ENCODE measurements at places on chromosomes 2 and 18. TPM values are rescaled to one million over a fixed set of nuclear protein-coding genes. Genes with fewer than 3 reads are reported as not detected.

Gene C2orf66
- total RNA-seq = 0.26 TPM

Gene HRH4
- under 0.01 TPM for total RNA-seq

DNA sequence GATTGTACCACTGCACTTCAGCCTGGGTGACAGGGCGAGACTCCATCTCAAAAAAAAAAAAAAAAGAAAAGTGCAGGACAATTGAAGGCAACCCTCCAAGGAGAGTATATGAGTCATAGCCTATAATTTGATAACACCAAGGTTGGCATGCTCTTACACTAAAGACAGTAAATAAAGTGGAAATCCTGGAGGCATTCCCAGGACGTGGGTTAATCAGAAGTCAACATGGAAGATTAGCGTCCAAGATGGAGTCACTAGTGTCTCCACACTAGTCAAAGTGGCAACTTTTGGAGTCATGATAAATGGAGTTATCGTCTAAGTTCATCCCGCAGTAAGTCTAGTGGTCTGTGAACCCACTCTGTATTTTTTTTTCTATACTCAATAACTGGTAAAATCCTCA is 21.2 kb upstream of the UGGT1 start:
- DNase-seq = peak; percentile 54
- no peak overlapping the region for H3K27ac ChIP-seq
- no peaks in the 10 kb centered on the region for H3K36me3 ChIP-seq
- no peaks in the 10 kb centered on the region for H3K4me1 ChIP-seq
- H3K4me3 ChIP-seq = no peak overlapping the region
- no peaks in the 10 kb centered on the region for H3K27me3 ChIP-seq

GRCh38 chr18:76518123-76518859 is 23.2 kb upstream of the ZNF516 start:
- peak; percentile 55 for DNase-seq
- H3K27ac ChIP-seq = peak overlapping the region; percentile 37
- H3K4me1 ChIP-seq = no peaks in the 10 kb centered on the region
- no peaks in the 10 kb centered on the region for H3K36me3 ChIP-seq
- no peaks in the 10 kb centered on the region for H3K27me3 ChIP-seq

Data from fibroblast of lung (primary cell).